ENCODE measurements at places on chromosomes 3 and 15.

GRCh38 chr3:108345492-108346205 lies 49.3 kb downstream of the HHLA2 start:
- no peak for DNase-seq

DNA sequence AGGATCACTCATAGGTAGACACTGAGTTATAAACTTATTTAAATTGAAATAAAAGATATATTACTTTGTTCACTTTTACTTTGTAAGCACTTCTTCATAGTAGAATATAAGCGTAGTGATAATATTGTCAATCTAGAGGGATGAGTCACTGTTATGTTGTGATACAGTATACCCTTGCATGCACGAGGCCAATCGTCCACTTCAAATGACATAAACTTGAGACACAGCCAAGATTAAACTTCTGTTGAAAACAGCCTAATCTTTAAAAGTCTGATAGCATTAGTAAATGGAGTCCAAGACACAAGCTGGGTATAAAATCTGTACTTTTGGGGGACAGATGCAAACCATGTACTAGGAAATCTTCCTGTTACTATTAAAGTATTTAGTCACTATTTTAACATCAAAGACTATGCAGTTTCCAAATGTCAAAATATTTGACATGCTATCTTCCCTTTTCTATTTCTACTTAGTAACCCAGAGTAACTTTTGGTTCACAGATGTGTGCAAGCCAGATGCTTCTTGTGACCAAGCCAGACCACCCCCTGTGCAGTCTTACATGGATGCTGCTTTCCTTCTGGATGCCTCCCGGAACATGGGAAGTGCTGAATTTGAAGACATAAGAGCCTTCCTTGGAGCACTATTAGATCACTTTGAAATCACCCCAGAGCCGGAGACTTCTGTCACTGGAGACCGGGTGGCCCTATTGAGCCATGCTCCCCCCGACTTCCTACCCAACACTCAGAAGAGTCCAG lies 85.3 kb downstream of the PIK3R4 start:
- no peak for DNase-seq

DNA sequence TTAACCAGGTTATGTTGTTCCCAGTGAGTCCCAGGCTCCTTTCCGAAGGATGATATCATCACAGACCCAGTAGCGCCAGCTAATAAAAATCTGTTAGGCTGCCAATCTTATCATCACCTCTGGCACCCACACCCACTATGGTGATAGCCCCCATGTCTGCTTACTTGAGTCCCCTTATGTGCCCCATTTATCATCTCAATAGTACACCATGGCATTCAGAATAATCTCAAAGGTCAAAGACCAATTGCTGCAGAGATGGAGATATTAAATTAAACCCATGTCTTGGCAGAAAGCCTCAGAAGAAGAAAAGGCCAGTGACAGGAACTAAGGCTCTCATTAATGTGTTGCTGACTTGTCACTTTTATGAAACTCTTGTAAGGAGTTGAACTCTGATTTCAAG lies 32.8 kb downstream of the CPNE4 start:
- DNase-seq, result no peak

DNA sequence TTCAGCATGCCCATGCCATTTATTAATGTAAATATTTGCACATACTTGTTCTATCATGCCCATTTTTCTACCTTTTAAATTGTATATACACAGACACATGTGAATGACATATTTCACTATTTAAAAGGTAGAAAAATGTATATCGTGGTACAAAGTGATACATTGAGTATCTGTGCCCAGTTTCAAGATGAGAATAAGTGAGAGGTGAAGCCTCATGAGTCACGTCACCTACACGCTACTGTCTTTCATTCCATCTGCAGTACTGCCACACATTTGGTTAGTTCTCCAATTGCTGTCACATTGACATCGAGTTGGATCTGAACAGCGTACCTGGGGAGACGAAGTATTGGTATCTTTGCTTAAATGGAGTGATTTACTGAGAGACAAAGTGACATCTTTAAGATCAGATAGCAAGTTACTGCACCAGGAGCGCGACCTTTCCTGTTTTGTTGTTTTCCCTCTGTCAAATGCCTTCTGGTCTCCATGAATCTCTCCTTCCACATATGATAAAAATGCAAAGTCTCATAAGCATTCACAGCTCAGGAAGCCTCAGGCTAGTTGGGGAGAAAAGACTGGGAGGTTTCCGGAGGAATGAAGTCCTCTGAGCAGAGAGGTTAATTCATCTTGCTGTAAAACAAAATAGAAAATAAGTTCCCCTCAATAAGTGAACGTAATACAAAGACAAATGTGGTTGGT lies 12.0 kb downstream of the GREM1 start:
- DNase-seq, result no peak

GRCh38 chr15:91465086-91465485 lies 365.0 kb downstream of the SV2B start:
- DNase-seq, result no peak

DNA sequence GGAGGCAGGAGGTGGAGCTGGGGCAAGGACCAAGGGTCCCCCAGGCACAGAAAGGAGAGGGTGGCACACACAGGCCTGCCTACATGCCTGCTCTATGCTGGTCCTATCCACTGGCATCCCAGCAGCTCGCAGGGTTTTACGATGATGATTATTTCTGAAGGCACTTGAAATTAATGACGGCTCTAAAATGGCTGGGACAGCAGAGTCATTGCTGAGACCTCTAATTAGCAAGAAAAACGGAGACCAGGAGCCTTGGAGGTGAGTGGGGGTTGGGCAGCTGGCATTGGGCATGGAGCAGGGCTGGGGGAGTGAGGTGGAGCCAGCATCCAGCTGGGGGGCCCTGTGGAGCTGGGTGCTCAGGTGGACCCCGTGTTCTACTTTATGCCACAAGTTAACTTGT lies 3.5 kb upstream of the LINGO1 start:
- DNase-seq, result no peak

- DNase-seq, result no peak
Measured at GRCh38 chr15:90072978-90073640, 29.2 kb downstream of the IDH2 start.

DNA sequence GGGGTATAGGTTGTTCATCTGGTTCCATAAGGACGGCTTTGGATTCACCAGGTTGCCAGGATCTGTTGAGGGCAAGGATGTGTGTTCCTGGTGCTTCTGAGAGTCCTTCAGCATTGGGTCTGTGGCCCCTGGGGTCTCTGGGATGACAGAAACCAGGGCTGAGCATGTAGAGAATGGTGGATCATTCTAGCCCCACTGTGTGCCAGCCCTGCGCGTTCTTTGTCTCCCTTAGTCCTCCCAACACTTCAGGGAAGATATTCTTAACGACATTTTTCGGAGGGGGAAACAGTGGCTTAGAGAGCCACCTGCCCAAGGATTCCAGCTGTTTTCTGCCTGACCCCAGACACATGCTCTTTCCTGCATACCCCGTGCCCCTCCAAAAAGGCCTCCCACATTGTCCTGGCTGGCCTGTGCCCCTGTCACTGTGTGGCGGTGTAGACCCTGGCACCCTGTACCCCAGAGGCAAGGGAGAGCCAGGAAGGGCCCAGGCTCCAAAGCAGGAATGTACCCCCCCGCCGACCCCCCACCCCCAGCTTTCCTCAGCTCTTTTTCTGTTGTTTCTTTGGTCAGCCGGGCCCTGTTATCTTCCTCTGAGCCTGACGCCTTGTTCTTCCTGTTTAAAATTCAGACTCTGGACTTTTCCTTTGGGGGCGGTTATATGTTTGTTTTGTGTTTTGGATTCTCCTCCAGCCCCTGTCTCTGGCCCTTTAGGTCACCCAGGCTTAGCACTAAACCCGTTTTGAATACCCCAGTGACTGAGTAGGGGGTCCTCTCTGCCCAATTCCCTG lies 57.8 kb upstream of the SMAD6 start:
- DNase-seq, result no peak

- no peak for DNase-seq
Measured at GRCh38 chr3:39343760-39344159, 14.3 kb downstream of the CCR8 start.

- no peak for DNase-seq
Measured at GRCh38 chr15:84764989-84765388, 16.6 kb downstream of the ZNF592 start.

GRCh38 chr15:68572309-68572708 lies 6.5 kb upstream of the CORO2B start:
- DNase-seq, result no peak
